ENCODE measurements at places on chromosomes 3 and 15. TPM values are rescaled to one million over a fixed set of nuclear protein-coding genes. Genes with fewer than 3 reads are reported as not detected.

DNA sequence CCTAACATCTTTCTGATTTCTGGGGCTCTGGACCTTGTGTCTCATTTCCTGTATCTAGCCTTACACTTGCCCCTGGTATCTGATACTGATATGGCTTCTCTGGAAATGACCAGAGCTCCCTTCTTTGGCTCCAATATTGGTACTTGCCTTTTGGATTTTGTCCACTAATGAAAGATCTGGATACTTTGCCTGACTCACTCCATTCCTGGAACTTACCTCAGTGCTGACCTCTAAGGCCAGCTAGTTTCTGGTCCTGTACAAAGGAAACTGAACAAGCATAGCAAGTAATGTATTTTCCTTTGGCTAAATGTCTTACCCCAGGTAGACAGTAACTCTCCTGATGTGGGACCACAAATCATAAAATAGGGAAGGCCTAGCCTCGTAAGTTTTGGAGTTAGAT is 93.8 kb upstream of the SLC4A7 start:
- H3K27ac ChIP-seq, result no peak overlapping the region
- H3K4me1 ChIP-seq, result no peaks in the 10 kb centered on the region
- H3K4me3 ChIP-seq, result no peak overlapping the region
- DNase-seq, result no peak

DNA sequence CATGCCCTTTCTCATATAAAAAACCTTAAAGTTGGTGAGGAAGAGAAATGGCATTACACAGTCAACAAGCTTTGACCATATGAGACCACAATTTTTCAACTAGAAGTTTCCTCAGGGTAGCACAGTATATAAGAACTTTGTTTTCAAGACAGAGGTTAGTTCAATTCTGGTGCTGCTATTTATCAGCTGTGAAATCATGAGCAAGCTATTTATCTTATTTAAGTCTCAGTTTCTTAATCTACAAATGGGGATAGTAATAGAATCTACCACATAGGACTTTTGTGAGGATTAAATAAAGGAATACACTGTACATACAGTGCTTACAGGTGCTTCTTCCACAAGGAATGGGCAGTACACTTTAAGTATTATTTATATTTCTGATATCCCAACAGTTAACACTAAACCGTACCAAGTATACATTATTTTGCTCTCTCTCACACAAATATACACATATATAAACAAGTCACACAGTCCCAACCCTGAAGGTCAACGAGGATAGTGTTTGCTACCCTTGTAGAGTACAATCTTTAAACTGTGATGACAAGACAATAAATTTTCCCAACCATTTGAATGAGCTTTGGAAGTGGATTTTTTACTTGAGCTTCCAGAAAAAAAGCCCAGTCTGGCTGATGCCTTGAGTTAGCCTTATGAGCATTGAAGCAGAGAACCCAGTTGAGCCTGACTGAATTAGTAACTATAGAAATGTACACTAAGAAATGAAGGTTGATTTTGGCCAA is 178.8 kb downstream of the TNIK start:
- H3K27me3 ChIP-seq, result no peaks in the 10 kb centered on the region
- no peak for DNase-seq
- no peaks in the 10 kb centered on the region for H3K4me1 ChIP-seq
- H3K27ac ChIP-seq, result no peak overlapping the region

- H3K27me3 ChIP-seq, result peaks cover 3% of the 10 kb centered on the region
- H3K27ac ChIP-seq, result no peak overlapping the region
- H3K4me3 ChIP-seq, result no peak overlapping the region
- DNase-seq, result no peak
- peaks cover 10% of the 10 kb centered on the region for H3K4me1 ChIP-seq
These were observed 65.1 kb upstream of the KLF13 start for GRCh38 chr15:31261266-31262142.

DNA sequence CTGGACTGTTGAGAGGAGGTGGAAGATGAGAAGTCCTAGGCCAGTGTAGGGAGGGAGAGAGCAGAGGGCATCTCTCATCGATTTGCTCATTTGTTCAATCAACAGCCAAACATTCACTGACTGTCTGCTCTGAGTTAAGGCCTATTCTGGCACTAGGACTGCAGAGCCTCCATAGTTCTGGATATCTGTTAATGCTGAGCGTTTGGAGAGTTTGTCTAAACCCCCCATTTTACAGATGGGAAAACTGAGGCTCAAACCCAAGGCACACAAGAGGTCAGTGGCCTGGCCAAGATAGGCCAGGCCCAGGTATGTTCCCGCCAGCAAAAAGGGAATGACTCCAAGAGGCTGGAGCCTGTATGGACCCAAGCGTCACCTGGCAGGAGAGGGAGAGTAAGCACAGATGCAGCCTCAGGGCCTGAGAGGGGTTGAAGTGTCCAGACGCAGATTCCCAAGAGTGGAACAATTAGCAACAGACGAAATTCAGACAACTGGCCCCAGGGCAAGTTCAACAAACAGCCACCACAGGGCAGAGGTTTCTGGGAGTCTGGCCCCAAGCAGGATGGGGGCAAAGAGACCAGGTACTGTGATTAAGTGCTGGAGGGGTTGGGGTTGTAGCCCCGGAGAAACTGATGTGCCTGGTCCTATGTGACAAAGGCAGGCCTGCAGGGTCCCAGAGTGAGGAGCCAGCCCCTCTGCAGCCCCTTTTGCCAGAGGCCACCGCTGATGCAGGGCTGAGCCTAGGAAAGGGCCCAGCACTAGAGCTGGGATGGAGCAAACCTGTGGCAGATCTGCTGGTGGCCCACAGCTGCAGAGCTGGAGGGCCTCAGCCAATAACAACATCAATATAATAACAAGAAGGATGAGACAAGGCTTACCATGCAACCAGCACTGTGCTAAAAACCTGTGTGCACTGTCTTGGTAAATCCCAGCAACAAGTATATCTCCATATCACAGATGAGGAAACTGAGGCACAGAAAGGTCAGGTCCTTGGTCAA is 245.1 kb upstream of the TLE3 start:
- no peak for DNase-seq
- H3K4me3 ChIP-seq, result no peak overlapping the region
- H3K4me1 ChIP-seq, result peaks cover 13% of the 10 kb centered on the region
- H3K27ac ChIP-seq, result no peak overlapping the region
- H3K36me3 ChIP-seq, result no peaks in the 10 kb centered on the region
- peaks cover 9% of the 10 kb centered on the region for H3K27me3 ChIP-seq

KLF15 gene
- 17.7 TPM for total RNA-seq

GRCh38 chr3:187919048-187919447 is 173.8 kb upstream of the BCL6 start:
- peaks cover 7% of the 10 kb centered on the region for H3K27me3 ChIP-seq
- H3K27ac ChIP-seq, result peak overlapping the region; percentile 48
- H3K4me1 ChIP-seq, result peaks cover 18% of the 10 kb centered on the region
- H3K4me3 ChIP-seq, result no peak overlapping the region
